ENCODE measurements at places on chromosomes 16 and 17.

DNA sequence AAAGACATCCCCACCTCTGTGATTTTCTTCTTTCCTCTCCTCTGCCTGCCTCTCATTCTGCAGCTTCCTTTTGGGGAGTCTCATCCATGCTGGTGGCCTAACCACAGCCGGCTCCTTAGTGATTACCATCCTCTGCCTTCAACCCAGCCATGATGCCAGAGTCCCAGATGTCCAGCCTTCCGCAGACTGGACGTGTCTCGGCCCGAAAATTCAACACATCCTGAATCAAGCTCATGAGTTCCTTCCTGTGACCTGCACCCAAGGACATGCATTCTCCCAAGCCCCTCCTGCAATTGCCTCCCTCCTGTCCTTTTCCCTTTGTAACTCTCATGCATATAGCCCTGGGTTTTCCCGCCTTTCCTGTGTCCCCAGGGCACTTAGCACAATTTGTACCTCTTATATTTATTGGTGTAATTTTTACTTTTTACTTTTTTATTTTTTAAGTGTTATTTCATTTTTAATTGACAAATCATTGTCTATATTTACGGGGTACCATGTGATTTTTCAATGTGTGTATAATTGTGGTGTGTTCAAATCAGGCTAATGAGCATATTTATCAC is 1.2 kb upstream of the SLC13A5 start:
- no peak for DNase-seq

DNA sequence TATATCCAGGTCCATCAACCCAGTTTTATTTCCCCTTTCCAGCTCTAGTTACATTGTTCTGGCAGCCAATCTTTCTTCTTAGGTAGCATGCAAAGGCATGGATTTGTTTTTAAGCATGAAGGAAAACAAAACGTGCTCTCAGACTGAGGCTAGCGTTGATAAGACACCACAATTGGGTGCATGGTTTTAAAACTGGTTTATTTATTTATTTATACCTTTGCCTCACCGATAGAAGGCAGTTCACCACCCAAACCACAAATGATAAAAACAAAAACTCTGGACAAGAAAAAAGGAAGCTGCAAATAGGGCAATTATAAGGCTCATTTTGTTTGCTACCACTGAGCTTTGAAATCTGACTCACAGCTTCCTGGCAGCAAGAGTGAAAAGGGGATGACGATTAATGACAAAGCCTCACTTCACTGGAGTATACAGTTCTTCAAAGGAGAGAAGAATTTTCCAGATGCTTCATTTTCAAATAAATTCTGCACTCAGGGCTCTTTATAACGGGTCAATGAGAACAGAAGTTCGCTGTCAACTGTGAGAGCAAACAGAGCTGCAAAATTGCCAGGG is 278.4 kb upstream of the IRX5 start:
- no peak for DNase-seq

DNA sequence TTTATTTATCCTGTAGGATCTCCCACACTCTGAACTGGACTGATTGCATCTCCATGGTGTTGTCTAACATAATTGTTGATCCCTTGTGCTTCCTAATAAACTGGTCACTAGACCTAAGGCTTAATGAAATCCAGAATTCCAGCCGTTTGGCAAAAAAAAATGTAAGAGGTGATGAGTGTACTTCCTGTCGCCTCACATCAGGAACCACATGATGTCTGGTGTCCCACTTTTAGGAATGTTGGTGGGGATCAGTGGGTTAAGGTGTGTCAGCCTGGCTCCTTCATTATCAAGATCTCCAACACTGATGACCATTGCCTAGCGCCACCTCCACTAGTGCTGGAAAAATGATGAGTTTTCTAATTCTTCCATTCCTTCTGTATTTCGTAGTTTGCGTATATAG is 18.6 kb upstream of the LONP2 start:
- no peak for DNase-seq

GRCh38 chr16:77686385-77686784 is 35.9 kb upstream of the NUDT7 start:
- DNase-seq = no peak

- DNase-seq = no peak
Measured at GRCh38 chr17:43966276-43966675, 12.5 kb upstream of the PYY start.
